ENCODE measurements at places on chromosomes 2 and 18.

- DNase-seq = no peak
These were observed 44.4 kb downstream of the CERS6 start for GRCh38 chr2:168500516-168500915.

DNA sequence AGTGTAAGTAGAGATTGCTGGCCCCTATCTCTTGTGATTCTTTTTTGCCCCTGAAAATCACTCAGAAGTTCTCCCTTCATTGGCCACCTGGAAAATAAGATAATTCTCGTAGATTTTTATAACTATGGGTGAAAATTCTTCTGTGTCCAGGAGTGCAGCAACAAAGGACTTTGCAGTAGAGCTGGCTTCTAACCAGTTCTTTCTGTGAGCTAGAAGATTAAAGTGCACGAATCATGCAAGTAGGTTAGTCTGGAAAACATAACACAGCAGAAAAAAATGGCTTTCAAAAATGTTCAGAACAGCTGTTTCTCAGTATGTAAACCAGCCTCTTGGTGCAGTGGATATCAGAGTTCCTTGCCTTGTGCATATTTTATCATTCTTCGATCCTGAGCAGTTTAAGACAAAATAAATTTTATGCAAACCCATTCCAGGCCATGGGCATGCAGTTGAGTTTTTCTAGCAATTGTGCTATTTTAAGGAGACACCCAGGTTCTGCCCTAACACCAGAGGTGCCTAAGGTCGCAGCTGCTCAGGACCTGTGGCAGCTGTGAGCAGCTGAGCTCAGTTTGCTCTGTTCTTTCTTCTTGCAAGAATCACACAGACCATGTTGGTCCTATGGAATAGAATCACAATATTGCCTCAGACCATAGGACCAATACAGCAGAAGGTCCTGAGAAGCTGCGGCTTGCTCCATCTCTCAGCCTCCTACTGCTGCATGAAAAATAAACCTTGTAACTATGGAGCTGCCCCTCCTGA lies 80.9 kb upstream of the BCL2L11 start:
- DNase-seq = no peak

- no peak for DNase-seq
These were observed 24.8 kb upstream of the RPE start for GRCh38 chr2:209977386-209978239.

- DNase-seq = no peak
These were observed 107.0 kb downstream of the FMNL2 start for GRCh38 chr2:152441961-152442360.

DNA sequence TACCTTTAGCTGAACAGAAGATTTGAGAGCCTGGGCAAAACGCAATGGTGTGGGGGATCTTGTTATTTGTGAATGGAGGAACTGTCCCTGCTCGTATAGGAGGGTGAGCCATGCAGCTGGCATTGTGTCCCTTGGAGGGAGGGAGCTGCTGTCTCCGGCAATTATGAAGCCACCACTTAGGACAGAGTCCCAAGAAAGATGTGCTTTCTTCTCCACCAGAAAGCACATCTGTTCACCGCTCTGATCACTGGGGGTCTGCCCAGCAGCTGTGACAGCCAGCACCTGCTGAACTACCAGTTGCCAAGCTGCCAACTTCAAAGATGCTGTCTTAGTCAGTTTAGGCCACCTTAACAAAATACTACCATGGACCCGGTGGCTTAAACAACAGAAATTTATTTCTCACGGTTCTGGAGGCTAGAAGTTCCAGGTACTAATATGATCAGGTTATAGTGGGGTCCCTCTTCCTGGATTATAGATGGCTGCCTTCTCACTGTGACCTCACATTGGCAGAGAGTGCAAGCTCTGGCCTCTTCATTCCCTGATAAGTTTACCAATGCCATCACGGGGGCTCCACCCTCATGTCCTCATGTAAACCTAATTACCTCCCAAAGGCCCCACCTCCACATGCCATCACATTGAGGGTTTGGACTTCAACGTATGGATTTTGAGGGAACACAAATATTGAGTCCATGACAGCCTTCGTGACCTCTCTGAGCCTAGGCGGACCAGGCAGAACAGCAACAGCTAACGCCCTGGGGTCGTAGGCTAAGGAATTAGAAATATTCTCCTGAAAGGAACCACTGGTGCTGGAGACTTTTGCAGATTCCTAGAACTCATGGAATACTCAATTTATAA lies 148.3 kb downstream of the RHBDD1 start:
- DNase-seq = no peak

DNA sequence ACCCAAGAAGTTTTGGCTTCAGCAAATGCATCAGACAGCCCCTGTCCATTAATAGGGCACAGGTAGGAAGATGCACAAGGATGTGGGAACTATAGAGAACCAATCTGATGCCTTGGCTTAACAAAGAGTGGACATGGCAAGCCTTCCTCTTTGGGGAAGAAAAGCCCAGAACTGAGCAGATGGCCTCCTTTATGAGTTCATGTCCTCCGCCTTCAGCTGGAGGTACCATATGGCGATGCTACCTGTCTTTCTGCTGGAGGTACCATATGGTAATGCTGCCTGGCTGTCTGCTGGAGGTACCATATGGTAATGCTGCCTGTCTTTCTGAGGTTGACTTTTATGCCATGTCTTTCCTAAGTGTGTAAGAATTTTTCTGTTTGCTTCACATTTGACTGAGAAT lies 6.0 kb downstream of the RETREG2 start:
- DNase-seq = no peak

DNA sequence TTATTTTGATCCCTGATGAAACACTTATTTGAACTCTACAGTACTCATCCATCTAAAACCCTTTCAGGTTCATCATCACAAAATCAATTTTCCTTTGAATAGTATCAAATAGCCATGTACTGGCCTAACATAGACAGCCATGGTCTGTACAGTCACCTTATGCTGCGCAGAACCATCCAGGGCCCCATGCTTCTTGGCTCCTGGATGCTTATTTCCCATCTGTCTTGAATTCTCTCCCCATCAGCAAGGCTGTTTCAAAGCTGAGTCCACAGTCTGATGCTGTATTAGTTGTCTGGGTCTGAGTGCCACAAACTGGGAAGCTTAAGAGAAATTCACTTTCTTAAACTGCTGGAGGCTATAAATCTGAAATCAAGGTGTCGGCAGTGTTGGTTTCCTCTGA lies 290.2 kb downstream of the OSR1 start:
- no peak for DNase-seq

- DNase-seq = no peak
These were observed 7.6 kb downstream of the CYP26B1 start for GRCh38 chr2:72139874-72140620.

DNA sequence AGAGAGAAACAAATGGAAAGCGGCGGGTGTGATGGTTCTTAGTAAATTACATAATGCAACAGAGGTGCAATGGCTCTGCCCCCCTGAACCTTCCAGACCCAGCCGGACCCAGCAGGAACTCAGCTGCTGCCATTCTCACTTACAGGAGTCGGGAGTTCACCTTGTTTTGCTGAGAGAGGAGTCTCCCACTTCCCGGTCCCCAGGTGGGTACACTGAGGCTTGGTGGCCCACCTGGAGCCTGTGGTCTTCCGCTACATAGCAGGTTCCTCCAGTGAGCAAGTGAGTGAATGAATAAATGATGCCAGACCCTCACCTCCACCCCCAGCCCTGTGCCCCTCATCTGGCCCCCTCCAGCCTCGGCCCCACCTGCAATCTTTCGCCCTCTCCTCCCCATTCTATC lies 11.2 kb downstream of the BIN1 start:
- DNase-seq = no peak

DNA sequence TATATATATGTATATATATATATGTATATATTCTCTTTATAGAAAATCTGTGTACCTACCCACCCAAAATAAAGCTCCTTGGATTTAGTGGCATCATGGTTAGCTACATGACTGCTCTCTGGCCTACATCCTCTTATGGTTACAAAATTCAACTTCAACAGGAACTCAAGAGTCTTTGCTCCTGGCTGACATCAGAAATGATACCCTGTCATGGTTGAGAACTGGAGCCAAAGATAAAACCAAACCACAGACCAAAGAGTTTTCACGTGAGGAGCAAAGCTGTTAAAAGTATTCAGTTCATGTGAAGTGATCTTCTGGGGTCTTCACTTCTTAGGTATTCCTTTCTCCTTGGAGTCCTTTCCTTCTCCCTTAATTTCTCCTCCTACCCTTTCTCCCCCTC lies 476.3 kb downstream of the SOX11 start:
- DNase-seq = no peak

DNA sequence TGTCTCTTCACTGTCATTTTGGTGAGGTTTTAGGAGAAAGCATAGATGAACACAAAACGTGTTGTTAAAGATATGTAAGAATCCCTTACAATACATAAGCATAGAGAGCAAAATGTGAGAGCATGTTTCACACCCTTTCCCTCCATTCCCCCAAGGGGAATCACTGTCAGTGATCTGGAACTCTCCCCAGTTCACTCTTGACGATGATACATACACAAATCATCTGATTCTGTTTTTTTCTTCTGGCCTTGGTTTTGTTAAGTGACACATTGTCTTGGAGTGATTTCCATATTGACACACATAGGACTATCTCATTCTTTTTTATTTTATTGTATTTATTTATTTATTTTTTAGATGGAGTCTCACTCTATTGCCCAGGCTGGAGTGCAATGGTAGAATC lies 53.7 kb upstream of the TANC1 start:
- DNase-seq = no peak

DNA sequence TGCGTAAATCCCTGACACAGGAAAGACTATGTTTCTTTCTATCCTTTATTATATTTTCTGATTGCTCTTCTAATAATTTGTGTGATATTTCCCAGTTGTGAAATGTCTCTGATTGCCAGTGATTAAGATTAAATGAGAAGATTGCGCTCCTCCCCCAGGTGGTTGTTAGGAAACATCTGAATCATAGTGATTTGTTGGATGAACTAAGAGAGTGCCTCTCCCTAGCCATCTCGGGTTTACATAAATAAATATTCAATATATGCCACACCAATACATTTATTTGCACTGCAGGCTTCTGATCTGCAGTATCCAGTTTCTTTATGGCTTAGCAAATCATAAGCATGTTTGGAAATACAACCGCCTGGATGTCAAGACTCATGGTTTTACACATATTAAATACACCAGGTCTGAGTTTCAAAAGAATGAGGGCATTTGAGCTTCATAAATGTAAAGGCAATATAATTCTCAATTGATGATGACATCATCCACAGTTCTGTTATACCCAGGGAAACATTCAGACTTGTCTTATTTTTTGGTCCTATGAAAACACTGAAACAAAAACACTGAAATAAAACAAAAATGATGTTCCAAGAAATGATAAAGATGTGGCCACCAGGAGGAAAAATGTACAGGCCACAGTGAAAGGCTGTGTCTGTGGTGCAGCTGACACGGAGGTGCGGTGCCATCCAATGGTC lies 826.7 kb upstream of the ACVR2A start:
- DNase-seq = no peak

DNA sequence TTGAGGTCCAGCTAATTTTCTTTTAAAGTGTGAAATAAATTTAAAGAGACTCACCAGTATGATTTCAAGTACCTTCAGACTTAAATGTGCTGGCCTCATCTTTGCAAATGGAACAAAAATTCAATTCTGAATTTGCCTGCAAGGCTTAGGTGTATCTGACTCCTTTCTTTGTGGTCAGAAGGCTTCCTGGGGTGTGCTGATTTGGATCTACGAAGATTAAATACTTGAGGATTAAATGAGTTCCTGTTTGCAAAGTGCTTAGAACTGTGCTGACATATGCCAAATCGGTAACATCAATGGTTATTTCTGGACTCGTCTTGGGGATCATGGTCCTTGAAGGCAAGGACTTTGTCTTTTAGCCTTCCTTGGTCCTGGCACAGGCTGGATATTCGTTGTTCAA lies 9.7 kb downstream of the KLHL29 start:
- no peak for DNase-seq

- no peak for DNase-seq
These were observed 65.4 kb upstream of the TUBA3E start for GRCh38 chr2:130263606-130264005.

DNA sequence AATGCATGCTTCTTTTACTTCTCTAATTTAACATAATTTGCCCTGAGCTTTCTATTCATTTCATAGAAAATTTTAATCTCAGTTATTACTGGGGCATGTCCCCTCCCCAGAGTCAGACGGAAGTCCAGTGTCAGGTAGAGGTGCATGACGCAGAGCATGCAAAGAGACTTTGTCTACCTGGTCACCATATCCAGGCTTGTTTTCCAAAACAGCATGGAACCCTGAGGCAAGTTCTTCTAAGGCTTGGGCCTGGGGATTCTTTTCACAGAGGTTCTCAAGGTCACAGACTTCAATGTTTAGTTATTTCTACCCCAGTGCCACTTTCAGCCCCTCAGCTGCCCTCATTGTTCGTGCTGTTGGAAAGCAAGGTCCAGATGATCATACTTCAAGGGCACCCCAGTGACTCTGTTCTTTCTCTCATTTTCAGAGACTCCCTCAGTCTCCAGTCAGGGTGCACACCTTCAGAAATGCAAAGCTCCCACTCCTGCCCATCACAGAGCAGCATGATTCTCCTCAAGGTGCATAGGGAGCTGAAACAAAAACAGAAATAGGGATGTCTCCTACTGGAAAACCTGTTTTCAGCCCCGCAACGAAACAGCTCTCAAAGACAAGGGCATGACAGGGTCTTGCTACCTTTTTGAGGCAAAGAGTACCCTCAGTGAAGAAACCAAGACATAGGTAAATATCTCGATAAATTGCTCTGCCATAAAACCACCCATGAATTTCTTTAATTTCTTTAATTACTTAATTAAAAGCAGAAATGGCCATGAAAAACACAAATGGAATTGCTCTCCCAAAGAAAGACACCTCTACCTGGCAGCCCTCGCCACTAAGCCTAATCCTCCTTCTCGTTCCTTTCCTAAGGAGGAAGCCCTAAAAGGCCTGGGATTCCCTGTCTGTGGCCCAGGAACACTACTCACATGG lies 9.5 kb upstream of the EVA1A start:
- DNase-seq = no peak

DNA sequence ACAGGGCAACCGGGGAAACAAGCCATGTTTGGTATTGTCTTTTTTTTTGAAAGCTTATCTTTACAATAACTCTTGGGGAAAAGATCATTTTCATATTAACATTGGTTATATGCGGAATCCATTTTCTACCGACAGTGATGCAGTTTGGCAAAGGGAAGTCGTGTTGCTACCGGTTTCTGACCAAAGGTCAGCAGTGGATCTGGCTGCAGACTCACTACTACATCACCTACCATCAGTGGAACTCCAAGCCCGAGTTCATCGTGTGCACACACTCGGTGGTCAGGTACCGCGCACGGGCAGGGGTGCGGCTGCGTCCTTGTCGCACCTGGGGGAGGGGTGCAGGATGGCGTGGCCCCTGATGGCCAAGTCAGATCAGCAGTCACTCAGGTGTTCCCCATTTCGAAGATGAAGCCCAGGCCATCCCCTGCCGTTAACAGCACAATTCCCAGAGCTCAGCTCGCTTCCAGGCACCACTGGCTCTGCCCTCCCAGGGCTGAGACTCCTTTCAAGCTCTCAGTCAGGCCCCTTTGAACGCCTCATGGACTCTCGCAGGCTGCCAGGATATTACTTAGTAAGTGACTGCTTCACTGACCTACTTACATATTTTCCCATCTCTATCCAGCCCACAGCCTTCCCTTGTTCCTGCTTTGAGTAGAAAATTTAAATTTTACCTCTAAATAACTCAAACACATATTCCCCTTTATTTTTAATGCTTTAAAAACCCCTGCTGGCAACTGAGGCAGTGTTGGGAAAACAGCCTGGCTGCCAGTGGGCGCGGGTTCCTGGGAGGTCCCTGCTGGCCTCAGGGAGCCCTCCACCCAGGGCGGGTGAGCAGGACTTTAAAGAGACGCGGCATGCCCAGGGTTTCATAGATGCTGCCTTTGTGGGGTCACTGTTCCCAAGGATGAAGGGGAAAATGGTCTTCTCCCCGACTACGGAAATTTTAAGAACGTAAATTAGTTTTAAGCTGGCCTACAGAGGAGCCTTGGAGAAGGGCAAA lies 33.6 kb upstream of the RPL31 start:
- DNase-seq = no peak

- no peak for DNase-seq
These were observed 121.6 kb downstream of the SP100 start for GRCh38 chr2:230537531-230537976.

Data from brain pericyte (primary cell).